ENCODE measurements at places on chromosomes 2 and 18. TPM values are rescaled to one million over a fixed set of nuclear protein-coding genes. Genes with fewer than 3 reads are reported as not detected.

GMCL1 gene
- 29.0 TPM for total RNA-seq

GALNT1 gene
- total RNA-seq: 72.7 TPM

CCDC141 gene
- 90.3 TPM for total RNA-seq

IL36A gene
- total RNA-seq: not detected

SPATA3 gene
- total RNA-seq: not detected

PROM2 gene
- total RNA-seq: 202 TPM

HOXD9 gene
- 0.66 TPM for total RNA-seq

KATNAL2 gene
- total RNA-seq: 8.0 TPM

ERCC3 gene
- 34.7 TPM for total RNA-seq

LAMA3 gene
- 25.5 TPM for total RNA-seq

COBLL1 gene
- total RNA-seq: 52.9 TPM

ANKRD53 gene
- 2.9 TPM for total RNA-seq

GALR1 gene
- total RNA-seq: 0.09 TPM

ARHGEF33 gene
- total RNA-seq: 1.8 TPM

MEP1B gene
- 0.78 TPM for total RNA-seq

BMP10 gene
- total RNA-seq: not detected

GAL3ST2 gene
- total RNA-seq: 26.4 TPM

CRACDL gene
- total RNA-seq: 18.4 TPM

RIT2 gene
- not detected for total RNA-seq

MTLN gene
- 60.0 TPM for total RNA-seq

RAX gene
- total RNA-seq: not detected

MTHFD2 gene
- total RNA-seq: 26.2 TPM

CASP10 gene
- 18.9 TPM for total RNA-seq

IL1R1 gene
- 51.9 TPM for total RNA-seq

SNORC gene
- 7.7 TPM for total RNA-seq

USP40 gene
- 48.1 TPM for total RNA-seq

ABCG8 gene
- total RNA-seq: 2.6 TPM

TTN gene
- 92.5 TPM for total RNA-seq

M1AP gene
- total RNA-seq: 2.0 TPM

ZBTB7C gene
- total RNA-seq: 24.1 TPM
